Caki2 (cell line): ENCODE measurements at places on chromosomes 12 and 14. TPM values are rescaled to one million over a fixed set of nuclear protein-coding genes. Genes with fewer than 3 reads are reported as not detected.

Gene CMA1
- total RNA-seq = not detected in 2 replicates

Gene CLMN
- 4.3 and 6.0 TPM in 2 replicates for total RNA-seq

Gene RNU4-1
- not detected in 2 replicates for total RNA-seq

Gene GPR162
- 10.0 and 15.9 TPM in 2 replicates for total RNA-seq

Gene MTRFR
- total RNA-seq = 11.6 and 27.7 TPM in 2 replicates

Gene ITGA5
- total RNA-seq = 35.8 and 44.7 TPM in 2 replicates

Gene CEP290
- total RNA-seq = 3.2 and 5.4 TPM in 2 replicates

Gene AGAP2
- 0.46 and 1.1 TPM in 2 replicates for total RNA-seq

Gene KRT71
- not detected in 2 replicates for total RNA-seq

Gene OR4L1
- total RNA-seq = not detected in 2 replicates

Gene BATF
- total RNA-seq = not detected in 2 replicates

Gene GALNT16
- total RNA-seq = not detected in 2 replicates

Gene SDR9C7
- not detected in 2 replicates for total RNA-seq

Gene PLCZ1
- total RNA-seq = not detected in 2 replicates

Gene CREBL2
- total RNA-seq = 9.6 and 16.0 TPM in 2 replicates

DNA sequence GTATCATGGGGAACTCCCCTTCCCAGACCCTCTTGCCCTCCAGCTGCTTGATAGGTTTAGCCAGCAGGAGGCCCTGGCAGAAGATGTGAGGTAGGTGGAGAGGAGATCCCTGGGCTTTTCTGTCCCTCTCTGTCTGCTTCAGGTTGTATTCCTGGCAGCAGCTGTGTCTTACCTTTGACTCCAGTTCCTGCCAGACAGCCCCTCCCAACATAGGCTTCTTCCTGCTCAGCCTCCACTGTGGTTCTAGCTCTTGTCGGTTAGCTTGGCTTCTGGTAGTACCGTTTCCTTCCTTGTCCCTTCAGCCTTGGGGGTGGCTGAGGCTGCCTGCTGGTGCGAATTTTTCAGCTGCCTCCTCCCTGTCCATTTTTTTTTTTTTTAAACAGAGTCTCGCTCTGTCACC lies 215.7 kb upstream of the CRY1 start:
- no peak for DNase-seq

- no peak for DNase-seq
Observed at GRCh38 chr14:77565289-77565993, 51.0 kb downstream of the SPTLC2 start.

- no peak for DNase-seq
Observed at GRCh38 chr14:74364271-74364880, 16.1 kb downstream of the VRTN start.

GRCh38 chr14:61746881-61747280 lies 15.3 kb upstream of the SNAPC1 start:
- no peak for DNase-seq

- DNase-seq = peak; percentile 26
Observed at GRCh38 chr12:109432842-109433304, 44.2 kb downstream of the KCTD10 start.

GRCh38 chr12:82481954-82482353 lies 123.6 kb downstream of the METTL25 start:
- DNase-seq = no peak

DNA sequence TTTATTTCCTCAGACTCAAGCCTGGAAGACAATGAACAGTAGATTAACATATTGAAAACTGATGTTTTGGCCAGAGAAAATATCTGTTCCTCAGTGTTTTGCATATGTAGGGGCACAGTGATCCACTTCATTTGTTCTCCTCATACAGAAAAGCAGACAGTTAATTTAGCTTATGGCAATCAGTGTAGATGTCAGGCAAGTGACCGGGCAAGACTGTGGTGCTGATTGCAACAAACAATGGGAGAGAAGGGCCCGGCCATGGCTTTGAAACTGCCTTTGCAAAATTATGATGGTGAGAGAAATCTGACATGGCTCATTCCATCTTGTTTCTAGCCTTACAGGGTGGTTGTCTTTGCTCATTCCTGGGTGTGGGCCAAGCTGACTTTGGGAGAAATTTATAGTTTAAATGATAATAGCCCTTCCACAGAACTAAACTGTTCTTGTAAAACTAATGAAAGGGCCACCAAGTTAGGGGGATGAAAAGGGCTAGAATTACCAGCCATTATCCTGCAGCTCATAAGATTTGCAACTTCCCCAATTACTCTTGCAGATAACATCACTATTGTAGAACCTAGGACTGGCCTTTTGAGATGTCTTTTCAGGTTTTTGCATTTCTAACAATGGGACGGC lies 220.3 kb downstream of the KTN1 start:
- no peak for DNase-seq

DNA sequence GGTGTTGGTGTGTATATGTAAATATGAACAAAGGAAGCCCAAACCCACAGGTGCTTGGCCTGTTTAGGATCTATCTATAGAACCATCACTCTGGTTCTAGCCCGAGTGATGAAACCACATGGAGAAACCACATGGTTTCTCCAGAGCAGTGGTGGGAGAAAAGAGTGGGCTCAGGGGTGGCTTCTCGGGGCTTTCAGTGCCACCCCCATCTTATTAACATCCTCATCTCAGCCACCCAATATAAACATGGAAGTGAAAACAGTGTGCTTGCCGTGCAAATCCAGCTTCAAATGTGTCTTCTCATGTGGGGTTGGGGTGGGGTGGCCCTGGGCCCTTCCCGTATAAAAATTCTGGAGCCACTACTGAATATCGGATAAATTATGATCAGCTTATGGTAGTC lies 109.0 kb downstream of the STAB2 start:
- DNase-seq = no peak

GRCh38 chr14:39212693-39213092 lies 21.0 kb upstream of the MIA2 start:
- no peak for DNase-seq

- DNase-seq = no peak
Observed at GRCh38 chr12:44019118-44019517, 183.2 kb downstream of the TMEM117 start.

- DNase-seq = no peak
Observed at GRCh38 chr12:113855998-113856397, 110.1 kb downstream of the RBM19 start.

DNA sequence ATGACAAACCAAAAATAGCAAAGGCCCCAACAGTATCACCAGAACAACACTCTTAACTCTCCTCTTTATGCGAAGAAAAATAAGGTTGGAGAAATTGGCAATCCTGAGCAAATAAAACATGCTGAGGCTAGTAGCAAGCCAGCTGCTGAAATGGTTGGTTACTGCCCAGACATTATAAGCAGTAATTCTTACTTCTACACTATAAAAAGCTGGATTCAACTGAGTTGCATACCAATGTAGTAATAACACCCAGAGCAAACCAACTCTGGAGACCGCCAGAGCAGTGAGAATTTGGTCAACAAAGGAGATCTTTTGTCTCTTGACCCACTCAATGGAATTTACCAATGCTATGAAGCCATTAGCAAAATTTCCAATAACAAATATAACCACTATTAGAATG lies 628 bp downstream of the TAS2R30 start:
- DNase-seq = no peak

DNA sequence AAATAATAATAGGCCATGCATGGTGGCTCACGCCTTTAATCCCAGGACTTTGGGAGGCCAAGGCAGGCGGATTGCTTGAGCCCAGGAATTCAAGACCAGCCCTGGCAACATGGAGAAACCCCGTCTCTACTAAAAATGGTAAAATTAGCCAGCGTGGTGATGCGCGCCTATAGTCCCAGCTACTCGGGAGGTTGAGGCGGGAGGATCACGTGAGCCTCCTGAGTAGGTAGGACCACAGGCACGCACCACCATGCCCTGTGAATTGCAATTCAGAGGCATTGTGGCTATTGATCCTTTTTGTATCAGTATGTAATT lies 2.3 kb downstream of the ARHGDIB start:
- no peak for DNase-seq

- no peak for DNase-seq
Observed at GRCh38 chr12:98719515-98720504, 74.7 kb downstream of the APAF1 start.

DNA sequence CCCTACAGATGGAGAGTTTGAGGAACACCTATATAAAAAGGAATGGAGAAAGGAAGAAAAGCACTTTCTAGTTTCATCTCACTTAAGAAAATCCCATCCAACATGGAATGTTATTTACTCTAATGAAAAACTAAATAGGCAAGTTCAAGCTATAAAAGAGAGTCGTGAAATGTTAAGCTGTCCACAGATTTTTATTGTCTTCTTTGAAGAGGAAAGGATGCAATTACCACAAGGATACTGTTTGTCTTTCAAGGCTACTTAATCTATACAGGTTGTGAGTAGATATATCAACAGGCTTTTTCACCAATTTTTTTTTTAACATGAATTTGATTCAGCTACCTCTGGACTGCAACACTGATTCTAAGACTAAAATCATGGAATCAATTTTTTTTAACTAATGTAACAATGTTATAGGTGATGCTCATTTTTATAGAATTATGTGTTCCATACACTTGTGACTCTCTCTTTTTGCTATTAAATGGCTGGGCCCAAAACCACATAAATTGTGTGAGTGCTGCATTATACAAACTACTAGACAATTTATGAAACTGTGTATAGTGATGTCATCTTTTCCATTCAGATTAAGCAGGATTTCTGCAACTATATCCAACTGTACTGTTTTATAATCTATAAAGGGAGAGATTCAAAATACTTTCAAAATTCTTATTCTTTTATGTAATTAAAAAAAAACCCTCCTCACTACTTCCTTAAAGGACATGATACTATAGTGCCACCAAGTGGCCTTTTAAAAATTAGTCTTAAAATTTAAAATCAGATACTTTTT lies 26.8 kb upstream of the BMAL2 start:
- DNase-seq = peak; percentile 29

DNA sequence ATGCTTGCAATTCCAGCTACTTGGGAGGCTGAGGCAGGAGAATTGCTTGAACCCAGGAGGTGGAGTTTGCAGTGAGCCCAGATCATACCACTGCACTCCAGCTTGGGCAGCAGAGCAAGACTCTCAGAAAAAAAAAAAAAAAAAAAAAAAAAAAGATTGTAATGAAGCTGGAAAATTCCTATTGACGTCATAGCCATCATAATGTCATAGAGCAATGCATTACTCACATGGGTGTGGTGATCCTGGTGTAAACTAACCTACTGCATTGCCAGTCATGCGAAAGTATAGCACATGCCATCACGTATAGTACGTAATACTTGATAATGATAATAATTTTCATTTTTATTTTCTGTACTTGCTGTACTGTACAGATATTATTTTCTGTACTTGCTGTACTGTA lies 42.7 kb upstream of the NID2 start:
- peak; percentile 92 for DNase-seq

DNA sequence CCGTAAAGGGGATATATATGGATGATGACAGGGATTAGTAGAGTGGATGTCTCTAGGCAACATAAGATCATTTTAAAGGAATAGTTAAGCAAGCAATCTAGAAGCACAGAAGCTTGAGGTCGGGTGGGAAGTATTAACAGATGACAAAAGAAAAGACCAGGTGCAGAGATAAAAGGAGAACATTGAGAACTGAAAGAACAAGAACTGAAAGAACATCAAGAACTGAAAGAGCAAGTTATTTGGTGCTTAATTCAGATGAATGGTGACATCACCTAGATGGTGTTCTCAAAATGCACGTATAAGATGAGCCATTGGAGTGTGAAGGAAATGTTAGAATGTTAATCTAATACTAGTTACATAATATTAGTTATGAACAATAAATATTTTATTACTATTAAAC lies 224.0 kb upstream of the PDE3A start:
- DNase-seq = no peak

DNA sequence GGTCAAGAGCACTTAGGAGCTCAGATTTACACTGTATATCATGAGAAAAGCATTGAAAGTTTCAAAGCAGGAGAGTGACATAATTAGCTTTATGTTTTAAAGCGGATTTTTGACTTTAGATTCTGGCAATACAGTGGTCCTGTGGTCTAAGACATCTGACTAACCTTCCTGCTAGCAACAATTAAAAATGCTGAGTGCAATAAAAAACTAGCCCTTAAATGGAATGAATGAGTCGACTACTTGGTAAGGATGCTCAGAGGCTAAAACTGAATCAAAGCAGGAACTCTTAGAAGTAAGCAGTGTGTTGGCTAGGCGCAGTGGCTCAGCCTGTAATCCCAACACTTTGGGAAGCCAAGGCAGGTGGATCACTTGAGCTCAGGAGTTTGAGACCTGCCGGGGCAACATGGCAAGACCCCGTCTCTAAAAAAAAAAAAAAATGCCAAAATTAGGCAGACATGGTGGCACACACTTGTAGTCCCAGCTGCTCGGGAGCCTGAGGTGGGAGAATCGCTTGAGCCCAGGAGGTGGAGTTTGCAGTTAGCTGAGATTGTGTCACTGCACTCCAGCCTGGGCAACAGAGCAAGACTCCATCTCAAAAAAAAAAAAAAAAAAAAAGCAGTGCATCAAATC lies 18.9 kb downstream of the BICD1 start:
- DNase-seq = no peak

GRCh38 chr12:129886541-129886940 lies 17.3 kb downstream of the TMEM132D start:
- DNase-seq = no peak

- no peak for DNase-seq
Observed at GRCh38 chr14:41605550-41606281, 960 bp upstream of the LRFN5 start.

DNA sequence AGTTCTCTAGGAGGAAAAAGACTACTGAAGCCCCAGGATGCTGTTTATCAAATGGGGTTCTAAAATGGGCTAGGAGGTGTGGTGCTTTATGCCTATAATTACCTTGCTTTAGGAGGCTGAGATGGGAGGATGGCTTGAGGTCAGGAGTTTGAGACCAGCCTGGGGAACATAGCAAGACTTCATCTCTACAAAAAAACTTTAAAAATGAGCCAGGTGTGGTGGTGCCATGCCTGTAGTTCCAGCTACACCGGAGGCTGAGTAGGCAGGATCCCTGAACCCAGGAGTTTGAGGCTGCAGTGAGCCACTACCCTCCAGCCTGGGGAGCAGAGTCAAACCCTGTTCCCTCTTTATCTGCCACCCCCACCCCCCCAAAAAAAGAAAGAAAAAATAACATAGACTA lies 23.3 kb upstream of the SLC2A3 start:
- DNase-seq = no peak

GRCh38 chr12:82359115-82359478 lies 768 bp downstream of the METTL25 start:
- no peak for DNase-seq

DNA sequence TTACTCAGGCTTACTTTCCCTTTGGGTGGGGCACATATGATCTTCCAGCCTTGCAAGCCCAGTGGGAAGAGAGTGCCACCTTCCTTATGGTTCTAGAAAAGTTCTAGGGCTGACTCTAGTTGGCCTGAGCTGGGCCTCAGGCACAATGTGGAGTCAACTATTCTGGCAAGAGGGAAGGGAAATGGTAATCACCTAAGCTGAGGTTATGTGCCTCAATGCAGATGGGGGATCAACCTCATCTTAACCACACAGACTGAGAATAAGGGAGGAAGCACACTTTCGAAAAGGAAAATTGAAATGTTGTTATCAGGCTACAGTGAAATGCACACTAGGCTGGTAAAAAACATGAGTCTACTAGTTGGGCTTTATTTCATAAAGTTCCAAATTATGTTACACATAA lies 77.5 kb upstream of the RMST start:
- DNase-seq = no peak

- DNase-seq = no peak
Observed at GRCh38 chr14:54920052-54920451, 17.4 kb upstream of the GCH1 start.

- DNase-seq = no peak
Observed at GRCh38 chr12:106315523-106315922, 13.0 kb downstream of the TCP11L2 start.
